ENCODE measurements at places on chromosomes 11 and 22. TPM values are rescaled to one million over a fixed set of nuclear protein-coding genes. Genes with fewer than 3 reads are reported as not detected.

Gene NAT10
- 14.6 TPM for total RNA-seq

Gene SYT13
- not detected for total RNA-seq

Gene LMNTD2
- 0.65 TPM for total RNA-seq

Gene MTMR3
- 25.4 TPM for total RNA-seq

Gene KIAA1671
- total RNA-seq = 14.3 TPM

Gene BTG4
- total RNA-seq = not detected

Gene OTOG
- not detected for total RNA-seq

Gene CERK
- total RNA-seq = 136 TPM

Gene ISX
- not detected for total RNA-seq

Gene HPX
- total RNA-seq = not detected

Gene RFPL2
- total RNA-seq = 0.32 TPM

Gene RFPL1
- not detected for total RNA-seq

Gene P2RY2
- 6.5 TPM for total RNA-seq
